Esophagus mucosa (tissue), 1 donor: ENCODE measurements at places on chromosomes 11 and 22.
A peak's percentile ranks its signal among the peaks of the same experiment; 100 is the strongest.

DNA sequence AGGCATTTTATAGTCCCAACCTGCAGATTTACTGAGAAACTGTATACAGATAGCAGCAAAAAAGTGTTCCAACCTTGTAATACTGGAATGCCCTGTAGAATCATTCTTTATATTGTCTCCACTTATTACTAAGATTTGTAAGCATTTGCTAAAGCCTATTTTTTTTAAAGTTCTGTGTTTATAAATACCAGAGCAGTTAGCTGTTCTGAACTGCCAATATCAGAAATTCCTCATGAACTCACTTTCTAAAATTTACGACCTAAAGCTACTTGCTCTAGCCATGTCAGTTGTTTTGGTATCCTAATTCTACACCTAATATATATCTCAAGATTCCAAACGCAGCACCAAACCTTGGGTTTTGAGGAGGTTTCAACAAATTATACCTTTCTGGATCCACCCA is 103.2 kb downstream of the C11orf65 start:
- ATAC-seq, result no peak

- peak; percentile 17 for ATAC-seq
Observed at GRCh38 chr11:35304386-35304775, 115.0 kb downstream of the SLC1A2 start.

DNA sequence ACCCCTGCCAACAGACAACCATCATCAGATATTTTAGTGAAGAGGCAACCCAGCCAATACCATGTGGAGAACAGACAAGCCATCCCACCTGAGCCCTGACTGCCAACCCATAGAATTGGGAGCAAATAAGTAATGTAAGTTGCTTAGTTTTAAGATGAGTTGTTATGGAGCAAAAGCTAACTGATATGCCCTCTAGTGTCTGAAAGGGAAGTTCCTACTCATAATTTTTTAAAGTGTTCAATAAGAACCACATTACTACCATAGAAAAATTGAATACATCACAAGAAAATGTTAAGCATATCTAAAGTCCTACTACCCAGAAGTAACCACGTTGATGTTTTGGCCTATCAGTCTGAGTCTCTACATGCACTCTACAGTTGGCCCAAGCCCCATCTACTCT is 50.8 kb upstream of the SLC36A4 start:
- no peak for ATAC-seq

- ATAC-seq, result peak; percentile 58
Observed at GRCh38 chr22:49983148-49984042, 22.8 kb downstream of the PIM3 start.

DNA sequence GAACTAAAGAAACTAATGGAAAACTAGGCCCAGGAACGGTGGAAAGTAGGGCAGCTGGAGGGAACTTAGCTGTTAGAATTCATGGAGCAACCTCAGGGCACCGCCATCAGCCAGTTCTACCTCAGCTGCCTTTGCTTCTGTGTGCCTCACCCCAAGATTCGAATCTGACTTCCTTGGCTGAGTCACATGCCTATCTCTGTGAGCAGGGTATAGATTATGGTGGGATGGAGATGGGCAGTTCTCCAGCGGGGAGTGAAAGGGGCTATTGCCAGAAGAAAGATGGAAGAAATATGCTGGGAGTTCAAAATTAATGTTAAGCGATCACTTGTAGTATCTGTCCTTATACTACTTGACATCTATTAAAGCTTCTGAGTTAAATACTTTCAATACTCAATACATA is 18.9 kb upstream of the VWA5A start:
- no peak for ATAC-seq

DNA sequence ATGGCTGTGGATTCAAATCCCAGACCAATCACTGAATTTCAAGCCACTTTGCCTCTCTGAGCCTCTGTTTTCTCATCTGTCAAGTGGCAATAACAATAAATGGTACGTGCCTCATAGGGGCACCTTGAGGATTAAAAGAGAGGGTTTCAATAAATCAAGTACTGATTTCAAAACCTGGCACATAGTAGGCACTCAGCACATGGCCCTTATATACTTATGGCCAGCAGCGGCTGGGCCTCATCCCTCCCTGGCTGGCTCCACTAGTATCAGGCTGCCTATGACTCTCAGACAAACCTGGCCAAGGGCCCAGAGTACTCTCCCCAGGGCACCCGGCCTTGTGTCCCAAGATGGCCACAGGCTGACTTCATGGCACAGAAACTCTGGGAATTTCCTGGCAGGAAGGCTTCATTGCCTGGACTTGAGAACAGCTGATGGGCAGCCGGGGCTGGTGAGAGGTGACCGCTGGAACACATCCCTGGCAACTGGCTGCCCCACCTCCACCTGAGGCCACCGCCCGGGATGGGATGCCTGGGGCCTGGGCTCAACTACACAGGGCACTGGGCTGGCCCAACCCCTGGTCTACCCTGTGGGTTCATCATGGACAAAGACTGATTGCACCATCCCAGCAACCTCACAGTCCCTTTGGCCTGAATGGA is 3.4 kb downstream of the FADS3 start:
- no peak for ATAC-seq

DNA sequence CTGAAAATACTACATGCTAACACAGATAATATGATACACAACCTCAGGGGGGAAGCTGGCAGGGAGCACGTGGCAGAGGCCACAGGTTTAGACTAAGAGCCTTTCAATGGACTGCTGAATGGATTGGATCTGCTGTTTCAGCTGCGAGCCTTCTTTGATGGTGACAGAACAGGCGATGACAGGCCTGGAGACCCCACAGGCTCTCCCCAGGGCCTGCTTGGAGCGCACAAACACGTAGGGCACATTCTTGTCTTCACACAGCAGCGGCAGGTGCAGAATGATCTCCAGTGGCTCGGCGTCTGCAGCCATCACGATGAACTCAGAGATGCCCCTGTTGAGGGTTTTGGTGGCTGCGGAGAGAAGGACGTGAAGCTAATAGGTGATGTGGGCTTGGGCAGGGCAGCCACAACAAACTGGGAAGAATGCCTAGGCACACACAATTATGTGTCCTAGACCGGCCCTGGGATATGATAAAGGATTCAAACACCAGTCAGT is 13.8 kb downstream of the SNU13 start:
- ATAC-seq, result no peak

DNA sequence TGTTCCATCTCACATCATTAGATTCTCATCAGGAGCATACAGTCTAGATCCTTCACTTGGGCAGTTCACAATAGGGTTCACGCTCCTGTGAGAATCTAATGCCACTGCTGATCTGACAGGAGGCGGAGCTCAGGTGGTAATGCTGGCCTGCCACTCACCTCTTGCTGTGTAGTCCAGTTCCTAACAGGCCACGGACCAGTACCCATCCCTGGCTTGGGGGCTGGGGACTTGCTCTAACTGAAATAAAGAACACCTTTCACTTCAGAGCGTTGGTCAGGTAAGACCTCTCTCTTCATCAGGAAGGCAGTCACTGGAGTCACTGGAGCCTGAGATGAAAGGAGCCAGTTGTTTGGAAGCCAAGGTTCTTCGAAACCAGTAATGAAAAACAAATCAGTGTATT is 41.7 kb downstream of the PRMT3 start:
- no peak for ATAC-seq

DNA sequence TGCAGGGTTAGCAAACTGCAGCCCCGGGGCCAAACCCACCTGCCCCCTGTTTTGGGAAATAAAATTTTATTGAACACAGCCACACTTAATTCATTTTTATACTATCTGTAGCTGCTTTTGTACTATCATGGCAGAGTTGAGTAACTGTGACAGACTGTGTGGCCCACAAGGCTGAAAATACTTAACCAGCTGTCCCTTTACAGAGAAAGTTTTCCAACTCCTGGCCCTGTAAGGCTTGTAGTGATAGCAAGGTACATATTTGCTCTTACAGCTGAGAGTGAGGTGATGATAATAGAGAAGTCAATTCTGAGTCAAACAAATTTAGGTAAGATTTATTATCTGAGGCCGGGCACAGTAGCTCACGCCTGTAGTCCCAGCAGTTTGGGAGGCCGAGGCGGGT is 87.4 kb upstream of the SLC6A5 start:
- ATAC-seq, result no peak

GRCh38 chr11:13776134-13776815 is 107.8 kb downstream of the FAR1 start:
- peak; percentile 46 for ATAC-seq

DNA sequence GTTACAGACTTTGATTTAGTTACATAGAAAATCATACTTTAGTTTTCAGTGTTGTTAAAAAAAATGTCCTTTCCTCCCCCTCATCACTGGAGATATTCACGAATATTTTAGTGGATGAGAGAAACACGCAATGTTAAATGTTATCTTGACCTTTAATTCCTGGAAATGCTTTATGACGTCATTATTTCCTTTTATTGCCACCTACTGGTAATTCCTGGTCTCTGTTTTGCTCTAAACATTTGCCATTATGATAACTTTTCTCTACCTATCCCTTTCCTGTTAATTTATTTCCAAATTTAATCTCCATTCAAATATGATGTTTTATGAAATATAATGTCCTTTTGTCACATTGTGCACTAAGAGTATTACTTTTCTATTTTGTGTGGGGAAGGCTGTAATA is 770.6 kb downstream of the FAM181B start:
- ATAC-seq, result no peak

GRCh38 chr22:29346659-29347058 is 31.2 kb upstream of the RASL10A start:
- no peak for ATAC-seq

DNA sequence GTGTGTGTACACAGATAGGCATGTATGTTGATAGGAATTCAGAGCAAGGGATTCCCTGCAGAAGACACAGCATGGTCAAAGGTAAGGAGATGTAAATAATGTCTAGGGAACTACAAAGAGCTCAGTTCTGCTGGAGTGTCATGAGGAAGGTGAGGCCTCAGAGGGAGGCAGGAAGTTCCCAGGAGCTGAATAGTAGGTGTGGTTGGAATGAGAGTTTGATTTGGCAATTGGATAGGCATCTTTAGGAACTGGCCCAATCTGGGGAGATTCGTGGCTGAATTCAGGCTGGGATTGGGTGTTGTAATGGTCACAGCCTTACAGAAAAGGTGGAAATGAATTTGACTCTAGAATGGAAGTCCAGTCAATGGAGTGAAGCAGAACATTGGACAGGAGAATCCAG is 123.6 kb upstream of the TIMP3 start:
- no peak for ATAC-seq

DNA sequence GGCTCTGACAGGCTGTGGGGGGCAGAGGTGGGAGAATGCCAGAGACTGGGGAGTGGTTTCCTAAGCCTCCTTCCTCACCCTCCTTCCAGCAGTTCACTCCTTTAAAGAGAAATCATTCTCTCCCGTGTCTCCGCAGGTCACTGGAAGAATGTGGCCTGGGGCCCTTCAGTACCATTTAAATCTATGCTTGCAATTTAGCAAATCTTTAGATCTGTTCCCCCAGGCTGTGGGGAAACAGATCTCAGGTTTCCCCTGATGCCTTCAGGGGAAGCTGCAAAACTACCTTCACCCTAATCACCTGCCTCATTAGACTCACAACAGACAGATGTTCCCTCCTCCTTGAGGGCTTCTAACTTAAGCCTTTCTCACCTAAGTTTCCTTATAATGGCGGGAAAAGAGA is 55.3 kb downstream of the KIRREL3 start:
- no peak for ATAC-seq

DNA sequence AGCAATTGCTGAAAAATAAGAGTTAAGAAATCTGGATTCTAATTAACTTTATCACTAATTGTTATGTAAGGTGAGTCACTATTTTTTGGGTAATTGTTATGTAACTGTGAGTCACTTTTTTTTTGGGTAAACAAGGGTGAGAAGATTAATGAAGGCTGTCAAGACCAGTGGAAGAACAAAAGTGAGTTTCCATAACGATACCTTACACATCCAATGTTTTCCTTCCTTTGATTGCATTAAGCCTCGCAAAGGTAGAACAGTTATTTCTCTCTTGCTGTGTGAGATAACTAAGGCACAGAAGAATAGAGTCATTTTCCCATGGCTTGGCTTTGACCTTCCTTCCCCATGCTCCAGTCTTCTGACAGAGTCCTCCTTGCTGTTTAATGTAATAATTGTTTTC is 374.7 kb downstream of the DDX10 start:
- ATAC-seq, result peak; percentile 83

GRCh38 chr11:73178681-73179080 is 36.6 kb upstream of the FCHSD2 start:
- no peak for ATAC-seq

DNA sequence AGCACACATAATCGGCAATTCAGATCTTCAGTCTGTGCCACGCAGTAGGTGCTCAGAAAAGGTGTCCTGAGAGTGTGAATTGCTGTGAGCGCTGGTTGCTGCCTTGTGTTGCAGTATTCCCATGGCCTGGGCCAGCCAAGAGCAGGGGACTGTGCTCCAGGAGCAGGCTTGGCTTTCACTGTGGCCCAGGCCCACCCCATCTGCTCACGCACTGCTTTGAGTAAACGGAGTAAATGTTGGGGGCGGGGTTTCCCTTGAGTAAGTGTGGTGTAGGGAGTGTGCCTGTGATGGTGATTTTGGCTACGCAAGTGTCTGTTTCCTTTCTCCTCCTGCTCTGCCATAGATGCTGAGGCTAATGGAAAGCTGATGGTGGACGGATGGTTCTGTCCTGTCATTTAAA is 2.3 kb downstream of the CTTN start:
- ATAC-seq, result no peak

- ATAC-seq, result no peak
Observed at GRCh38 chr11:112623057-112623456, 338.2 kb upstream of the NCAM1 start.

DNA sequence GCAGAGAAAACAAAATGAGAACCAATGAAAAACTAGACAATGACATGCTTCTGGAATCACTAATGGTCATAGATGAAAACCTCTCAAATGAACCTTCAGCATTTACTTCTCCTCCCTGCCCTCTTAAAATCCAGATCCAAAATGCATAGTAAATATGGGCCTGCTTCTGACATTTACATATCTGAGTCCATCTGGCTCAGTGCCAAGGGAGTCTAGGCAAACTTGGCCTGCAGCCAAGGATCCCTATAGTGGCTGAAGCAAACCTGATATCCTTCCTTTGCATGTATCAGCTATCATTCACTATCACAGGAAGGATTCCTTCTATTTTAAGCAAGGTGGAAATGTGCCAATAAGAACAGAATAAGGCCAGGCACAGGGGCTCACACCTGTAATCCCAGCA is 104.8 kb downstream of the C11orf58 start:
- ATAC-seq, result no peak

GRCh38 chr11:44409558-44410236 is 99.8 kb upstream of the ALX4 start:
- no peak for ATAC-seq

- peak; percentile 47 for ATAC-seq
Observed at GRCh38 chr22:22463855-22464540, 44.5 kb downstream of the ZNF280B start.

DNA sequence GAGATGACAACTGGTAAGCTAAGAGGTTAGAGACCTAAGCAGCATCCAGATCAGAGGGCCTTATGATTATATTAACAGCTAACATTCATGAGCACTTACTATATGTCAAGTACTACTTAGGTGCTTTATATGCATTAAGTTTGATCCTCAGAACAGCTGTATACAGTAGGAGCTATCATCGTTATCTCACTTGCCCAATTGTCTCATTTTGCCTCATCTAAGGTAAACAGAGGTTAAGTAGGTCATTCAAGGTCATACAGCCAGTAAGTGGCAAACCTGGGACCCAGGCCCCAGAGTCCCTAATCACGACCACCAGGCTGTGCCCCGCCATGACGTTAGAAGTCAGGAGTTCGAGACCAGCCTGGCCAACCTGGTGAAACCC is 4.6 kb upstream of the POLR3H start:
- no peak for ATAC-seq

GRCh38 chr11:90661233-90661632 is 438.4 kb upstream of the CHORDC1 start:
- no peak for ATAC-seq

GRCh38 chr11:121467965-121468364 is 15.2 kb upstream of the SORL1-AS1 start:
- ATAC-seq, result peak; percentile 76

GRCh38 chr11:637593-638521 is 788 bp downstream of the DRD4 start:
- no peak for ATAC-seq
